ENCODE measurements at places on chromosomes 3 and 15. TPM values are rescaled to one million over a fixed set of nuclear protein-coding genes. Genes with fewer than 3 reads are reported as not detected.

Gene DYNLT2B
- 11.8 TPM for total RNA-seq

Gene GUCA1C
- not detected for total RNA-seq

Gene P2RY1
- 0.92 TPM for total RNA-seq

Gene CASR
- not detected for total RNA-seq

Gene TLR9
- total RNA-seq = 0.17 TPM

Gene NRROS
- total RNA-seq = 38.2 TPM

Gene DNAH12
- not detected for total RNA-seq

Gene CCR8
- 5.7 TPM for total RNA-seq

Gene UBA3
- 103 TPM for total RNA-seq

Gene TPRG1
- total RNA-seq = 25.9 TPM

Gene PLA1A
- total RNA-seq = 0.31 TPM

Gene PSMA4
- 342 TPM for total RNA-seq

Gene ROPN1B
- not detected for total RNA-seq

Gene APOD
- 2.6 TPM for total RNA-seq
